ENCODE measurements at places on chromosomes 1 and 21.

GRCh38 chr1:238558156-238558555 is 667.4 kb upstream of the ZP4 start:
- no peak for DNase-seq

- no peak for DNase-seq
Measured at GRCh38 chr1:71273334-71273733, 192.5 kb upstream of the ZRANB2 start.

DNA sequence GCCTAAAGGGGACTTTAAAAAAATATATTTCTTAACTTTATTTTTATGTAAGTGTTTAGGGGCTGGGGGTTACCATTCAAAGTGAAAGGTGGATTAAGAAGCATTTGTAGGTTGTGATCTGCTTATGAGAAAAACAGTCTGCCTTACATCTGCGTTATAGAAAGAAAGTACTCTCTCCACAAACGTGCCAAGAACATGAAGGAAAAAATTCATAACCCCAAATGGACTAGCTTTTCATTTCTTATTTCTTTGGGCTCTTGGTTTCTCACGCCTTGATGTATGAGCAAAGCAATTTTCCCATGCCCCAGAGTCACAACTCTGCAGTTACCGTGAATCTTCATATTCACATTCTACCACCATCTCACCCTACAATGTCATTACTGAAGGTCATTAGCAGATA is 1165.1 kb upstream of the ADGRL4 start:
- DNase-seq = no peak

DNA sequence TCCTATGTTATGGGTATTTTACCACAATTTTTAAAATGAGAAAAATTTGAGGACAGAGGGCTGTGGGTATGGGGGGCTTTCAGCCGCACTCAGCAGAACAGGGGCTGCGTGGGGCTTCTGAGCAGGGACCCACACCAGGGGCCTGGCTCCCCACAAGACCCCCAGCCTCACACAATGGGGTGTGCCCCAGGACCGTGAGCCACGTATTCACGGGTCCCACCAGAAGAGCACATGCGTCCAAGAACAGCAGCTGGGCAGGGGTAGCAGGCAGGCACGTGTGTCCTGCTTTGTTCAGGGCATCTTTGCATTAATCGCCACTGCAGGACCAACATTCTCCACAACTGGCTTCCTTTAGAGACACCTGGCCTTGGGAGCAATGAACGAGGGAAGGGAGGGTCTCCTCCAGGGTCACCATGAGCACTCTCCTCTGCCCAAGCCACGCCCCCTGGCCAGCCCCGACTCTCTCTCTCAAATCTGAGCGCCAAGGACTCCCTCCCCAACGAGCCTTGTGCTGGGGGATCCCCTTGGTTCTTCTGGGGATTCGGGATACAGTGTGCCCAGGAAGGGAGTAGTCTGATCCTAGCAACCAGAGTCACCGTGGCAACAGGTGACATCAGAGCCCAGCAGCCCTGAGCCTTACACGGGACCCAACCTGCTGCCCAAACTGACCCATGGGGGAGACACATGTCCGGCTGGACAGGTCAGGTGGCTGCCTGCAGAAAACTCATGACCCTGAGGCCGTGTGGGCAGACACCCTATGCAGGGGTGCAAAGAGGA is 7.4 kb upstream of the ARF1 start:
- no peak for DNase-seq

DNA sequence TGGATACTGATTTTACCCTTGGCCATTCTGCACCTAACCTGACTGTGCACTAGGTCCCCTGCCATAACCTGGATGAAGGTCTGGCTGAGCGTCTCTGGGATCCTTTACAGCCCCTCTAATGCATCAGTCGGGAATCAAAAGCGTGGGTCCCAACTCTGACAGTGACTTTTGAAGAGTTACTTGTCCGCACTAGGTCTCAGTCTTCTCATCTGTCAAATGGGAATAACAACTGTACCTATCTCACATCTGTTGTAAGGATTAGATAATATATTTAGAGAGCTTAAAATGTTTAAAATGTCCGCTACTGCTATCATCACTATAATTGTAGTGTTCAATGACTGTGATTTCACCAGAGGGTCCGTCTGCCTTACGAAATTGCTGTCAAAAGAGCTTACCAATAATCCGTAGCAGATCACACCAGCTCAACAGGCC is 746 bp downstream of the TADA1 start:
- no peak for DNase-seq

GRCh38 chr1:3968851-3969250 is 68.8 kb upstream of the C1orf174 start:
- DNase-seq = no peak

- DNase-seq = no peak
Measured at GRCh38 chr1:11617314-11617713, 36.9 kb downstream of the FBXO2 start.

- no peak for DNase-seq
Measured at GRCh38 chr1:228090613-228091081, 8.1 kb downstream of the ARF1 start.

GRCh38 chr1:210951279-210951678 is 182.7 kb downstream of the KCNH1 start:
- no peak for DNase-seq

- no peak for DNase-seq
Measured at GRCh38 chr1:173444757-173445156, 32.4 kb upstream of the PRDX6 start.

GRCh38 chr1:41883507-41883906 is 35.2 kb downstream of the HIVEP3 start:
- DNase-seq = no peak

DNA sequence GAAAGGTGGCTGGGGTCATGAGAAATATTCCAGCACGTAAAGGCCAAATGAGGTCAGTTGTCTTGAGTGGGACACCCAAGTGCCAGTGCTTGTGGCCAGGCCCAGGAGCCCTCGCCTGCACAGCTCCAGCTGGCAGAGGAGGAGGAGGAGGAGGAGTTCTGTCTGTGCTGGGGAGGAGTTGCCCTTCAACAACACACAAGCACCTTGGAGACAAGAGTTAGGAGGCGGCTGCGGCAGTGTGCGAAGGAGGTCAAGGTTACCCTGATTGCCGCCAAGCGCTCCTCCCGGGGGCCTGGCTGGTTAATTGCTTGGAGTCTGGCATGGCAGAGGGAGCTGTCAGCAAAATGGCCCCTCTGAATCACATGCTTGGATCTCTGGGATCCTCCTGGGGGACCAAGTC is 45.1 kb downstream of the GRIK3 start:
- DNase-seq = no peak

GRCh38 chr1:103496014-103496635 is 29.4 kb upstream of the RNPC3 start:
- no peak for DNase-seq

DNA sequence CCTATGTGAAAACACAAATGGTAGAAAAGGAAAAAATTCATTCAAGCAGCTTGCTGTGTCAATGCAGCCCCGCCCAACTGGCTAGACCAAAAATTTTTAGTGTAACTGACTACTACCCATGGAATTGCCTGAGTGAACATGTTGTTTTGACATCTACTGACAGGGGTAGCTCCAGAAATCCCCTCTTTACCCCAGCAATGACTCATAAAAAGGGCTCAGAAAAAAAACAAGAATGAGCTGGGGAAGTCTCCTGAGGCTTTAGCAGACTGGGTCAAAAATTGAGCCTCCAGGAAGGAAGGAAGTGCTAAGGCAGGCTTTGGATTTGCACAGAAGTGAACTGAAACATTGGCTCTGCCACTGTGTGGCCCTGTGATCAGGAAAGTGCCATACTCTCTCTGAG is 24.4 kb upstream of the FGGY start:
- DNase-seq = no peak

DNA sequence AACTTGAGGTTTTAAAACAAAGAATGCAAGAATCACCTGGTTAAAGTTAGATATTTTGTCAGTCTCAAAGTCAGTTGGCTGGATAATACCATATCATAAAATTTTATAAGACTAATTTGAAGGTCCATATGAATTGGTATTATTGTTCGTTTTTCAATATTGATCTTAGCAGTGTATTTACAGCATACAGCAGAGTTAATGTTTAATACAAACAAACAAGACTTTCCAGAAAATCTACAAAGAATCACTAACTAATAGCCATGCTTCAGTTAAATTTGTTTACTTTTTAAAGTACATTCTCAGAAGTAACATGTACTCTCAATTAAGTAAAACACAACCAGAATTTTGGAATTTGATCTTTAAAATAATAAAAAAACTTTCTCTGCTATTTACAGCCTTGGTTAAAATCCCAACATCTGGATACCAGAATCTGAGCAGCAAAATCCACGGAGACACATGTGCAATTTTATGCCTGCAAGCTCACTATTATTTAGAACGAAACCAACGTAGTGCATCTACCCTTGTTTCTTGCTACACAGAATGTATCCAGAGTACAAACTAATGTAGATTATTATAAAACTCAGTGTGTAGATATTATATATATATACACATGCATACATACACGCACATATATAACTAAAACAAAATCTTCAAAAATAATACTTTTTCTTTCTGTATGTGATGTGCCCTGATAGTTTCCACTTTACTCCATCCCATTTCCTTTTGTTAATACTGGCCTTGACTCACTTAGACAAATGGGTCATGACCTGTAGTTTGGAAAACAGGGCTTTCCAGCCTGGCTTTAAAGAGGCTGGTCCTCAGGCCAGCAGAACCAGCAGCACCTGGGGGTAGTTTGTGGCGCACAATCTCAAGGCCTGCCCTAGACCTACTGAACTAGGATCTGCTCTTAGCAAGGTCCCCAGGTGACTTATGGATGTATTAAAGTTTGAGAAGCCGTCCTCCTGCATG is 63.6 kb upstream of the ERG start:
- DNase-seq = no peak

GRCh38 chr1:109548321-109549267 is at the start of gene GNAI3:
TSS of gene GNAI3 (plus strand) at chr1:109548615. CDS start at chr1:109548721, 106 bp downstream.
- DNase-seq = peak; percentile 94

All from activated naive CD4-positive, alpha-beta T cell treated with anti-CD3 and anti-CD28 coated beads, Interleukin-2, amount 50 U/mL, for 16 hours (primary cell).